ENCODE measurements at places on chromosomes 5 and 9.

GRCh38 chr9:92780206-92780605, 15.6 kb upstream of the BICD2 start:
- DNase-seq = no peak

- no peak for DNase-seq
These were observed 42.8 kb upstream of the CDK20 start for GRCh38 chr9:88017096-88017495.

GRCh38 chr5:90071066-90071465, 338.5 kb downstream of the CETN3 start:
- DNase-seq = no peak

- no peak for DNase-seq
These were observed 184.6 kb downstream of the TLE4 start for GRCh38 chr9:79756414-79756813.

DNA sequence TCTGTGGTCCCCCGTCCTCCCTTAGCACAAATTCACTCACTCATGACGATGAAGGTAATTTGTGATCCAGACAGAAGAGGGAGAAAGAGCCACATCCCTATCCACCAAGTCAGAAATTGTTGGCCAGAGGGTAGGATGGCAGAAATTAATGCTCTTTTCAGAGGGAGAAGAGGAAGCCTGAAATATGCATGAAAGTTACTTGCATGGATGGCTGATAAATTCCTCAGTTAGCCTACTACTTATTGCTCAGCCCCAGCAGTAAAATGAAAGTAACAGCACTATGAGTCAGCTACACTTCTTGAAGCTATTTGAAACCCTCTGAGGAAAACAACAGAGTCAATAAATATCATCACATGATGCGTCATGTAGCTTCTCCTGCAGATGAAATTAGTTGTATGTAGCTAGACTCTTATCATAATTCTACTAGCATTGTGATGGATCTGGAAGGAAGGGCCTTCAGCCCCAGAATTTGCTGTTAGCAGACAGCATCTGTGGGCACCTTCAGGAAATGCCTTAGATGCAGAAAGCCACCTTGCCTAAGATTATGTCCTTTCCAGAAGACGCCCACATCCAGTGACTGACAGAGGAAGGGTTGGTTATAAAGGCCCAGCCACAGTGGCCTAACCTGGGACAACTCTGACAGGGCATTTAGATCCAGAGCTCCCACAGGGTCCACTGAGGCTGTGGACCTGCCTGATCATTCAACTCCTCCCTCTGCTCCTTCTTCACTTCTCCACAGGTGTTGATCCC, 81.2 kb upstream of the CCDC112 start:
- no peak for DNase-seq

GRCh38 chr5:98770209-98770910, 3.1 kb upstream of the RGMB start:
- DNase-seq = no peak

- DNase-seq = peak; percentile 98
These were observed at the start of gene TUBB4B for GRCh38 chr9:137240841-137241489. TSS of gene TUBB4B (plus strand) at chr9:137241287. CDS start at chr9:137241361, 74 bp downstream.

DNA sequence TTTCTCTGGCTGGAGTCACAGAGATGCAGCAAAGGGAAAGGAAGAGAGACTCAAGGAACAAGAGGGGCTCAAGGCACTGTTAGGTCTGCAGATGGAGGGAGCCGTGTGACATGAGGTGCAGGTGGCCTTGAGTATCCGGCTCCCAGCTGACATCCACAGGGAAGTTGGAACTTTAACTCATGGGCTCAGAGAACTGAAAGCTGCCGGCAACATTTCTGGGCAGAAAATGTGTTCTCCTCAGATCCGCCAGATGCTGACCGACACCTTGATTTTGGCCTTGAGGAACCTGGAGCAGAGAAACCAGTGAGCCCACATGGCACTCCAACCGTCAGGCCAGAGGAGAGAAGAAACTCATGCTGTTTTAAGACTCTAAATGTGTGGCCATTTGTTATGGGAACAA, 258.1 kb upstream of the IRX2 start:
- DNase-seq = no peak

- DNase-seq = no peak
These were observed 7.2 kb upstream of the MEF2C start for GRCh38 chr5:88890070-88890781.

Data from effector memory CD4-positive, alpha-beta T cell (primary cell).